Effector memory CD8-positive, alpha-beta T cell (primary cell): ENCODE measurements at places on chromosomes 2 and 18.

GRCh38 chr2:175282886-175283285, 101.4 kb upstream of the ATP5MC3 start:
- peaks cover 5% of the 10 kb centered on the region for H3K27me3 ChIP-seq
- no peaks in the 10 kb centered on the region for H3K36me3 ChIP-seq
- no peak overlapping the region for H3K27ac ChIP-seq
- no peaks in the 10 kb centered on the region for H3K4me1 ChIP-seq

- H3K27ac ChIP-seq, result no peak overlapping the region
- H3K27me3 ChIP-seq, result peaks cover 15% of the 10 kb centered on the region
- no peak for DNase-seq
- no peaks in the 10 kb centered on the region for H3K4me1 ChIP-seq
- no peaks in the 10 kb centered on the region for H3K36me3 ChIP-seq
- no peak overlapping the region for H3K4me3 ChIP-seq
Observed at GRCh38 chr18:46715062-46715461, 41.8 kb downstream of the ST8SIA5 start.

DNA sequence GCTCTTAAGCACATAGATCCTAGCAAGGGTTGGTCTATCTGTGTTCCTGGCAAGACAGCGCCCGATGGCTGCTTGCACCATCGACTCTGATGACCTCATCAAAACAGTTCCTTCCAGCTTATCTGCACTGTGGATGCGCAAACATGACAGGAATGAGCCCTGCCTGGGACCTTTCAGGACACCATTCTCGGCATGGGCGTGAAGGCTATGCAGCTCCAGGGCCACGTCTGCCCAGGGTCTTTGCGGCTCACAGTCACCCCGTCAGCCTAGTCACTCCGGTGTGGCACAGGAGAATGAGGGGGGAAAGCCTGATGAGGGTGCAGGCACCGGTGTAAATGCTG, 147.8 kb upstream of the TWIST2 start:
- no peak overlapping the region for H3K4me3 ChIP-seq
- no peak overlapping the region for H3K27ac ChIP-seq
- peaks cover 6% of the 10 kb centered on the region for H3K4me1 ChIP-seq
- H3K36me3 ChIP-seq, result peaks cover 3% of the 10 kb centered on the region

DNA sequence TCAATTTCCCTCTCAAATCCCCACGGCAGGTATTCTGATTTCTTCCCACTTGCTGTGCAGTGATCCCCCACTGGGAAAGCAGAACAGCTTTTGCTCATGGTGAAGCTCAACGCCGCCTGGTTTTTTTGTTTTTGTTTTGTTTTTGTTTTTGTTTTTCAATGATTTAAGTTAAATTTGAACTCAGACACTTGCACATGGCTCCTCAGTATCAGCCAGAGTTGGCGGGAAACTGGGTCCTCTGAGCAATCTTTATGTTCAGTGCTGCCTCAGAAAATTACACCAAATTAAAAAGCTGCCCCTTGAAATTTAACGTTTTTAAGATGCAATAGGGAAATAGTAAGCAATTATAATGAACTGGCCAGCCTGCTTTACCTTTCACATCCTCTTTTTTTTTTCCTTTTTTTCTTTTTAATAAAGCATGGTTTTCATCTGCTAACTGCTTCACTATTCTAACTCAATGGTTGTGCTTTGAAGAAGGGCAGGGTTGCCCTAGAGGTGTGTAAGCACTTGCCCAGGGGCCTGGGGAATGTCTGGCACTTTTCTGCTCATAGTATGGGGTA, 277.0 kb upstream of the HNRNPA3 start:
- peaks cover 7% of the 10 kb centered on the region for H3K36me3 ChIP-seq
- H3K4me3 ChIP-seq, result no peak overlapping the region
- H3K27ac ChIP-seq, result no peak overlapping the region
- DNase-seq, result no peak
- H3K27me3 ChIP-seq, result no peaks in the 10 kb centered on the region
- peaks cover 13% of the 10 kb centered on the region for H3K4me1 ChIP-seq

DNA sequence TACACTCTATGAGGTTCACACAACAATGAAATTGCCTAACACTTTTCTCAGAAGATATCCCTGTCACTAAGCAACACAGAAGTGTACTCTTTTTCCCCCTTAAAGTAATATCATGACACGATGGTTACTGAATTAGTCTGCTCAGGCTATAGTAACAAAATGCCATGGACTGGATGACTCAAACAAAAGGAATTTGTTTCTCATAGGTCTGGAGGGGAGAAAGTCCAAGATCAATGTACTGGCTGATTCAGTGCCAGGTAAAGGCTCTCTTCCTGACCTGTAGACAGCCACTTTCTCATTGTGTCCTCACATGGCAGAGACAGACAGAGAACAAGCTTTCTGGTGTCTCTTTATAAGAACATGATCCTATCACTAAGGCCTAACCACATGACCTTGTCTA, 211.9 kb downstream of the RBM43 start:
- H3K36me3 ChIP-seq, result peaks cover 2% of the 10 kb centered on the region
- H3K4me3 ChIP-seq, result no peak overlapping the region
- peaks cover 6% of the 10 kb centered on the region for H3K27me3 ChIP-seq

- DNase-seq, result no peak
- no peak overlapping the region for H3K4me3 ChIP-seq
- no peaks in the 10 kb centered on the region for H3K27me3 ChIP-seq
- H3K36me3 ChIP-seq, result no peaks in the 10 kb centered on the region
- H3K27ac ChIP-seq, result no peak overlapping the region
- no peaks in the 10 kb centered on the region for H3K4me1 ChIP-seq
Observed at GRCh38 chr2:17422061-17422460, 96.2 kb downstream of the RAD51AP2 start.

- H3K27ac ChIP-seq, result no peak overlapping the region
- H3K36me3 ChIP-seq, result no peaks in the 10 kb centered on the region
- no peak for DNase-seq
- H3K4me1 ChIP-seq, result no peaks in the 10 kb centered on the region
Observed at GRCh38 chr2:147008481-147008880, 836.3 kb upstream of the ACVR2A start.

DNA sequence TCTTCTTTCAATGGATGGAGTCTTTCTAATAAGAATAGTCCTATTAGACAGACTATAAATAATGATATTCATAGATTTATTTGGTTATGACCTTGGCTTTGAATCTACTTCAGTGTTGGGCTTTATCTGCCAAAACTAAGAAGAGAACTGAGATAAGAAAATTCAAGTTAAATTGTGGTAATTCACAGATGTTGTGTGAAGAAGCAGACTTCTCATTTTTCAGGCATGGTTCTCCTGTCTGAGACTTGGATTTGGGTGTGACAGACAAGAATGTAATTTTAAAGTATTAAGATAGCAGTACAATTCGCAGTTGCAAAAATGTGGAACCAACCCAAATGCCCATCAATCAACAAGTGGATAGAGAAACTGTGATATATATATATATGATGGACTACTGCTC, 124.7 kb downstream of the QPCT start:
- H3K4me1 ChIP-seq, result peaks cover 4% of the 10 kb centered on the region
- DNase-seq, result no peak
- no peak overlapping the region for H3K27ac ChIP-seq
- peaks cover 12% of the 10 kb centered on the region for H3K27me3 ChIP-seq

GRCh38 chr2:61426267-61426897, 44.5 kb downstream of the USP34 start:
- H3K27me3 ChIP-seq, result no peaks in the 10 kb centered on the region
- DNase-seq, result peak; percentile 76
- H3K4me1 ChIP-seq, result peaks cover 41% of the 10 kb centered on the region
- peak overlapping the region; percentile 25 for H3K4me3 ChIP-seq
- peaks cover 5% of the 10 kb centered on the region for H3K36me3 ChIP-seq

DNA sequence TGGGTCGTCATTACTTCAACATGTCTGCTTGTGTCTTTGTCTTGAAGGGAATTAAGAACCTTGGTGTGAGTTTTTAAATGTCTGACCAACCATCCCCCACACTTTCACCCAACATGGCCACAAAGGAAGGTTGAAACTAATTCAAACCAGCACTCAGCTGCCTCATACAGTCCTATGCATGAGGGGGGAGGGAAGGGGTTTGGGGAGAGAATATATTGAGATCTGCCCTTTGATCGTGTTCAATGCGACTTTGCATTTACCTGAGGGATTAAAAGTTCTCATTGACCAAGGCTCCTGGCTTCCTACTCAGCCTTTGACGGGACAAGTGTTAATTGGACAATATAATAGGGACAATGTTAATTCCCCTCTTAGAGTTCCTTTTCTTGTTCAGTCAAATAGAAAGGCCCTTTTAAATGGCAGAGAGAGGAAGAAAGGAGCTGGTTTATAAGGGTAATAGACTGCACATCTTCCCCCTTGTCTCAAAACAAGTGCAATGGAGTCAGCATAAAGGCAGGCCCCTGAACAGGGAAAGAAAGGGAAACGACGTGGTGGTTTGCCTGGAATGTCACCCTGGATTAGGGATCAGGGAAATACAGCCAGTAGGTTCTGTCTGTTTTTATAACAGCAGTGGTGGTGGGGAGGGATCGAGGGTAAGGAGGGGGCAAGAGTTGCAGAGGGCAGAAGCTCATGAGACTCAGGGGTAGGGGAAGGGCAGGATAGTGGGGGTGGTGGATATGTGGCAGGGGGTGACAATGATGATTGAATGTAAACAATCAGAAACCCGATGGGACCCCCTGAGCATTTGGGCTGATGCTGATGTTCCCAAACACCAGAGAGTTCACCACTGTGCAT, 198.7 kb downstream of the MYCN start:
- no peak overlapping the region for H3K27ac ChIP-seq
- peaks cover 1% of the 10 kb centered on the region for H3K4me1 ChIP-seq
- no peaks in the 10 kb centered on the region for H3K27me3 ChIP-seq
- H3K4me3 ChIP-seq, result no peak overlapping the region
- H3K36me3 ChIP-seq, result no peaks in the 10 kb centered on the region
- DNase-seq, result no peak

- no peak overlapping the region for H3K4me3 ChIP-seq
- no peak for DNase-seq
- no peak overlapping the region for H3K27ac ChIP-seq
Observed at GRCh38 chr2:181602017-181602416, 54.9 kb downstream of the CERKL start.
